CD4-positive, alpha-beta T cell treated with Interleukin-21 for 1 hour (primary cell): ENCODE measurements at places on chromosomes 4 and X.

DNA sequence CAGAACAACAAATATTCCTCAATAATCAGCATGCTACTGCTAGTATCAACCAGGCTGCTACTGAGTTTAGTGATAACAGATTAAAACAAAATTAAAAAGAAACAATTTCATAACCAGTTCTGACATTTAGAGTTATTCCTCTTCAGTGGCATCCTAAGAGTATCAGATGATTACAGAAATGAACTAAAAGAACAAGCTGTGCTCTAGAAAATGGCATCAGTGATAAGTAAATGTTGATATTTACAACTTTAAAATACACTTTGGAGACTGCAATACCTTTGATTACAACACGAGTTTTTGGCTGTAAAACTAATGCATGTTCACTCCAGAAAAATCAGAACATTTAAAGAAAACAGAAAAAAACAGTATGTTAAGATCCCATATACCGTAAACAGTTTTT, 72.9 kb downstream of the ADGRA3 start:
- no peak for DNase-seq

DNA sequence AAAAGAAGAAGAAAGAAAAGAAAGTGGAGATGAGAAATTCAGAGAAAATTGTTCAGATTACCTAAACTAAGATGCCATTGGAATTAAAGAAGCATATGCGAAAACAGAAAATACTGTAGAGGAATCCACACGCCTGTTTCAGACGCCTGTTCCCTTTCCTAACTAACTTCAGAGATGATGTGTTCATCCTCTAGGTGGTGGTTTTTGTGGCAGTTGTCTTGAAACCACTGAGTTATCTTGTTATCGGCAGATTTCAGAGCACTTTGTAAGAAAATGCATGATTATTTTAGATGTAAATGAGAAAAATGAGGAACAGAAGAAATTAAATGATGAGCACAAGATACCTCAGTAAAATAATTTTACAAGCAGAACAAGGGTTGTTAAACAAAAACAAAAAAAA, 48.3 kb downstream of the FUNDC1 start:
- no peak for DNase-seq

DNA sequence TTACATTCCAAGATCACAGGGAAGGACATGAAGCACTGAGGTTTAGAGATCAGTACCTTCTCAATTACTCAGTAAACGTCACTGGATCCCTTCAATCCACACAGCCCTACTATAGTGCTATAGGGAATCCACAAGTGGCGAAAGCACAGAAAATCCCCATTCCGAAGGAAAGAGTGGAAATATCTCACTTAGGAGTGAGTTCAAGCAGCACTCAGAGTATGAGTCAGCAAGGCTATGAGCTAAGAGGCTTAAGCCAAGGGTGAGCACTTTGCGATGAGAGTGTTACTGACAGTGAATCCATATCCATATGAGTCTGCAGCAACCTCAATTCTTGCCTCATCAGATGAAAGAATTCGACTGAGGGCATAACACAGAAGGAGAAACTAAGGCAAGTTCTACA, 165.1 kb downstream of the VSIG4 start:
- DNase-seq: no peak

GRCh38 chr4:156291317-156291716, 337.7 kb upstream of the CTSO start:
- DNase-seq: no peak

DNA sequence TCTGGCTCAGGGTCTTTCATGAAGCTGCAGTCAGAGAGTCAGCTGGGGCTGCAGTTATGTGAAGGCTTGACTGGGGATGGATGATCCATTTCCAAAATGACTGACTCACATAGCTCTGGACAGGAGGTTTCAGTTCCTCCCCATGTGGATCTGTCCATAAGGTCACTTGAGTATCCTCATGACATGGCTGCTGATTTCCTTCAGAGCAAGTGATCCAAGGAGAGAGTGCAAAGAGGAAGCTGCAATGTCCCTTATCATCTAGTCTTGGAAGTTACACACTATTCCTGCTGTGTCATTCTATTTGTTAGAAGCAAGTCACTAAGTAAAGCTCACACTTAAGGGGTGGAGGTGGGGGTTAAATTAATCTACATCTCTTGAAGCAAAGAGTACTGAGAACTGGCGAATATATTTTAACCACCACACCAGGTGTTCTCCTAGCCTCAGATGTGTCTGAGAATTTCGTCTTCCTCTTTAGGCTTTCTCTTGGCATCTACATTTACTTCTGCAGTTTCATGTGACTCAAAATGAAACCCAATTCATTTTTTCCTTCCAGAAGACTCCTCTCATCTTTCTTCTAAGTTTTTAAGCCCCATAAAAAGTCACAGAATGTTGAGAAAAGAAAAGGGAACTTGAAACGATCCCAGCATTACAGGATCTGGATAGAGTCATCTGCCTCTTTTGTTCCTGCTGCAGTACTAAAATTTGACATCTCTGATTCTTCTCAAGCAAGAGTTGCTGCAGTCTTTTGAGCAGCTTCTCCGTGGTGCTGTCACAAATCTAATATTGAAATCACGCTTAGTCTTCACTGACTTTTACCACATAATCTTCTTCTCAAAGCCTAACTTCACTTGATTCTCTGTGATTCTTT, 3.8 kb upstream of the GRPR start:
- no peak for DNase-seq
